ENCODE measurements at places on chromosomes 13 and 19.

GRCh38 chr19:32339988-32340874, 5.2 kb upstream of the ZNF507 start:
- DNase-seq = no peak

- peak; percentile 81 for DNase-seq
Observed at GRCh38 chr13:100514788-100515409, 73.7 kb downstream of the GGACT start.

DNA sequence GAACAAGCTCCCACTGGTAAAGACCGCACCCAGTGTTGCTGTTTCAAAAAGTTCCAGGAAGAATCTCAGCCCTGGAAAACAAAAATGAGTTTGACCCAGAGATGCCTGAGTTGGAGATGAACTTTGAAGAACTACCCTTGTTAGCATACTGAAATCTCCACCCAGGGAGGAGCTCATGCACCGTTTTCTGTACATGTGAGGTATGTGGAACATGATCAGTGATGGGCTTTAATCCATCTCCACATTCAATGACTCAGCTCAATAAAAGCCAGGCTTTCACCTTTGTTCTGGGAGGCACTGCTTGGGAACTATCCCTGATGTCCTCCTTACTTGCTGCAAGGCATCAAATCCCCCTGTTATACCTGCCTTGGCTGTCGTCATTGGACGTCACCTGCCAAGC, 279.9 kb downstream of the UQCRFS1 start:
- DNase-seq = no peak

DNA sequence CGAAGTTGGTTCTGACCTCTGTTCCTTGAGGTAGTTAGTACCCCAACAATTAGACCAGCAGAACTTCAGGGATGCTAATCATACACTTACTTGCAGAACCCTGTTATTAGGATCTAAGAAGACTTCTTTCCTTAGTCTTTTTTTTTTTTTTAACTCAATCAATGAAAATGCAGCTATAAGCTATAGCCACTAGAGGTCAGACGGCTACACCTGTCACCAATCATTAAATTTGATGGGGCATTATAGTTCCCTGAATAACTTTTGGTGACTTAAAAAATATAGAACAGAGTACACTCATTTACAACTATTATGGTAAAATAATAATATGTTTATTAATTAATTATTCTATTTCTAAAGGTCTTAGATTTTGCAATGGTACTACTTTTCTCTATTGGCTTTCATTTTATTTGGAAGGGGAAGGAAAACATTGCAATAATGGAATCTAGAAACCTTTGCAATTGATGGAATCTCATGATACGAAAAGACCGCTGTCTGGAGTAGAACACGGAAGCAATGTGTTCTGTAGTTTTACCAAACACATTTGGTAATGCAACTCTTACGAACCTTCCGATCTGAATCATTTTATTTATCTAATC, 483.2 kb downstream of the DIAPH3 start:
- no peak for DNase-seq

DNA sequence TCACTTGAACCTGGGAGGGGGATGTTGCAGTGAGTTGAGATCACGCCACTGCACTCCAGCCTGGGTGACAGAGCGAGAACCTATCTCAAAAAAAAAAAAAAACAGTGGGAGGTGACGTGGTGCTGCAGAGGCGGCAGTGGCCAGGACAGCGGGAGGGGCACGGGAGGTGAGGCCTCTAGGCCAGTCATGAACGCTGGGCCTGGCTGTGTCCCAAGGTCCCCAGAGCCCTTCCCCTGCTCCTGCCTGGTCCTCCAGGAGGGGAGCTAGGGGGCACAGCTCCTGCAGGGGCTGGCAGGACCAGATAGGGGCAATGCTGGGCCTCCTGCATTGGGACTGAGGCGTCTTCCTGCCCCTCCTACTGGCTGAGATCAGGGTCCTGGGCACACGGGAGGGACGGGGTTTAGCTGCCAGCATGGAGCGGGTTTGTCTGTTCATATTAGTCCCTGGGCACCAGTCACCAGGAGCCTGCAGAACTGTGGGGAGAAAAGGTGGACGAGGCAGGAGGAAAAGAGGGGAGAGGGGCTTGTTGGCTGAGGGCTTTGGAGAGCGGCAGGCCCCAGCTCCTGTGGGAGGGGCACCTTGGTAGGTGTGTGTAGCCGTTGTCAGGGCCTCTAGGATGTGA, 4.5 kb downstream of the MAP2K7 start:
- DNase-seq = no peak

- no peak for DNase-seq
Observed at GRCh38 chr19:10271543-10272086, 695 bp downstream of the ICAM1 start.

- no peak for DNase-seq
Observed at GRCh38 chr13:93079294-93079693, 147.3 kb upstream of the GPC6 start.

GRCh38 chr13:21050288-21051197, 10.8 kb downstream of the LATS2 start:
- DNase-seq = no peak

- no peak for DNase-seq
Observed at GRCh38 chr13:44843403-44843802, 145.9 kb downstream of the NUFIP1 start.

- DNase-seq = no peak
Observed at GRCh38 chr19:40089462-40089861, 1.3 kb downstream of the ZNF780A start.

GRCh38 chr13:51636349-51636890, 52.2 kb downstream of the WDFY2 start:
- peak; percentile 34 for DNase-seq

- DNase-seq = no peak
Observed at GRCh38 chr19:56125806-56126590, 4.9 kb upstream of the ZNF787 start.

- no peak for DNase-seq
Observed at GRCh38 chr13:48319531-48320398, 16.2 kb downstream of the RB1 start.

DNA sequence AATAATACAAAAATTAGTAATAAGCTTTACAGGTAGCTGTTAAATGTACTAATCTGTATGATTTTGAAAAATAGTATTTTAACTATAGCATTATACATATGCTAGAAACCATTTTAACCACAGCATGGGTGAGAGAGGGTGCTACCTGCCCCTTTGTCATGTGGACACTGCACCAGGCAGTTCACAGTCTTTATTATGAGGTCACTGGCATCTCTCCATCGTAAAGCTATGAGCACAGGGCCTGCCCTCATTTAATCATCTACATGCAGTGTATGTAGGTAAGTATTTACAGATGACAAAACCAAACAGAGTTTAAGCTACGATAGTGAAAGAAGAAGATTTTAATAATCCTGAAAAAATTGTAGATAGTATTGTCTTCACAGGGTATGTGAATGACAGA, 21.7 kb downstream of the EDNRB start:
- DNase-seq = no peak

DNA sequence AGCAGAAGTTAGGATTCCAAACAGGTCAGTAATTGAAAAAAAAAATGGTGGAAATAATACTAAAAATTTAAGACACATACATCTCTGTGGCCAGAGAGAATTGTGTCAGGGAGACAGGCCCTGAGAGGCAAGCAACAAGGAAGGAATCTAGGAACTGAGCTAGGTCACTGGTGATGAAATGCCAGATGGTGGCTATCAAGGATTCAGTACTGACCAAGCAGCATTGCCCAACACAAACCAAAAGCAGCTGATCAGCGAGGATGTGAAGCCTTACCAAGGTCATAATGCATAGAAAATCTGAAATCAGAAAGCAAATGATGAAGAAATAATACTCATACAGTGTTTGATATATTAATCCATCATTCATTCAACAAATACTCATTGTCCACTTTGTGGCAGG, 905.0 kb downstream of the GPC5 start:
- no peak for DNase-seq

- DNase-seq = peak; percentile 91
Observed at GRCh38 chr13:78603240-78603957, at the start of gene POU4F1. Gene POU4F1 (minus strand): TSS chr13:78603552. CDS start chr13:78603326, 226 bp downstream.

DNA sequence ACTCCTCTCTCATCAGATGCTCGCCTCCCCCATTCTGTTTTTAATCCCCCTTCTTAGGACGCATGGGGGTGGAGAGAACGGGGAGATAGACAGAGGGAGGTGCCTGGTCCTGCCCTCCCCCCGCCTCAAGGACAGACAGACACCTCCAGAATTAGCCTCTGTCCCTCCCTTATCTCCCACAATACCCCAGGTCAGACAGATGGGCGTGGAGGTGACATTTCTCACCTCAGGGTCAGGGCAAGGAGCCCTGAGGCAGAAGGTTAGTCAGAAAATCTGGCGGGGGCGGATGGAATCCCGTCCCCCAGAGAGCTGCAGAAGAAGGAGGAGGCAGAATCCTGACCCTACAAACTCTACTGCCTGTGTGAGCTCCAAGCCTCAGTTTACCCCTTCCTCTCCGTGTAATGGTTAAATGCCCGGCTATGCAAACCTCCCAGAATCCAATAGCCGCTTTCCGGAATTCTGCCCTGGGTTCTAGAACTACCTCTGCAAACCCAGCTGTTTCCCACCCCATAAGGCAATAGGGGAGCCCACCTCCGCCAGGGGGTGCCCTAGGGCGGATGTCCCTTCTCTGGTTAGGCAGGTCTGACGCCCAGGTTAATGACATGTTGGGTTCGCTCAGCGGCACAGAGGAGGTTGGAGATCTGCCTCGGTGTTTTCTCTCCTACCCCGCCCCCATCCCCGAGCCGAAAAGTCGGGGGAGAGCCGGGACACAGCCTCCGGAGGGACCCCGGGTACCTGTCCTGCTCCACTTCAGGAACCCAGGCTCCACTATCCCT, 900 bp downstream of the PPP1R13L start:
- DNase-seq = peak; percentile 51

- no peak for DNase-seq
Observed at GRCh38 chr19:13262450-13262849, 112.2 kb downstream of the IER2 start.

DNA sequence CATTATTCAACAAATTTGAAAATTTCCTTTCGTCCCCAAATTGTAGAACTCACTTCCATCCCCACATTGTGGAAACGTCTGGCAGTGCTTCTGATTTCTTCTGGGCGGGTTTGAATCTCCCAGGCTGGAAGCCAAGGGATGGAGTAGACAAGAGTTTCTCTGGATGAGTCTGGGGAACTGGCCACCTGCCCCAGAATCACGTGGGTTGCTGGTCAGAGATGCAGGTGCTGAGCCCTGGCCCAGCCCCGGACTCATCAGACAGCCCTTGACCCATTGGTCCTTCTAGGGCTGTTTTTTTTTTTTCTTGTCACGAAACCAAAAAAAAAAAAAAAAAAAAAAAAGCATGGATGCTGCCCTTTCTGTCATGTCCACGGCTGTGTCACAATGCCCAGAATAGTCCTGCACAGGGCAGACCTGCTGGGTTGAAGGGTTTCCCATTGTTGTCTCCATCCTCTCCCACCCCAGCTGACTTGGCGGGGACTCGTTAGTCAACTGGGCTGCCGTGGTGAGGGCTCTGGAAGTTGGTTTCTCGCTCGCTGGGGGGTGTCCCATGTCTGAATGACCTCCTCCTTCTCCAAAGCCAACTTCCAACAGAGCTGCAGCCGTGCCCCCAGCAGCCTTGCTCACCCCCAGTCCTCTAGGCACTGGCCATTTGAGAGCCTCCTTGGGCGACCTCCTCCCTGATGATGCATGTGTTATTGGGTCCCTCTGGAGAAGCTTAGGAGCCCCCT, 12.8 kb downstream of the CHST8 start:
- no peak for DNase-seq

DNA sequence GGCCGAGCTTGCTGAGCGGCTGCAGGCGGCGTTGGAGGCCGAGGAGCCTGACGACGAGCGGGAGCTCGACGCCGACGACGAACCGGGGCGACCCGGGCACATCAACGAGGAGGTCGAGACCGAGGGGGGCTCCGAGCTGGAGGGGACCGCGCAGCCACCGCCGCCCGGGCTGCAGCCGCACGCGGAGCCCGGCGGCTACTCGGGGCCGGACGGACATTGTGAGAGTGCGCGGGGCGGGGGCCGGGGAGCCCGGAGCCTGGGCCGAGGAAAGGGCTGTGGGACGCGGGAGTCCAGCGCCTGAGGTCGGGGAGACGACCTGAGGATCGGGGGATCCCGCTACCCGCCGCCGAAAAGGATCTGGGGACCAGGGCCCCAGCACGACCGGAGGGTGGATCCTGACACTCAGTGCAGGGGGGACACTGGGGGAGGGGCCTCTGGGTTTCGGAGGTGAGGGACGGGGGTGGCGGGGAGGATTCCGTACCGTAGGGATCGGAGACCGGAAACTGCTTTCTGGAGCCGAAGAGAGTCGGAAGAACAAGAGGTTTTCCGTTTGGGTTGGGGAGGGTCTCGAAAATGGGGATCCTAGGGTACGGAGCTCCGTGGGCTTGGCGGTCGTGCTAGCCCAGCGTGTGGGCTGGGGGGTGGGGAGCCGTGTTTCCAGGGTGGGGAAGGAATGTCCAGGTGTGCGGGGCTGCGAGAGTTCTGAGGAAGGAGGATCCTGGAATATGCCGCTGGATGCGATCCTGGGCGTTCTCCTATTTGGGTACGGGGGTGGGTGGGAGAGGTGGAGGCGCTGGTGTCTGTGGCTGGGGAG, 616 bp downstream of the HNRNPUL1 start:
- DNase-seq = no peak

- DNase-seq = no peak
Observed at GRCh38 chr13:113059891-113060290, 45.7 kb upstream of the F7 start.

DNA sequence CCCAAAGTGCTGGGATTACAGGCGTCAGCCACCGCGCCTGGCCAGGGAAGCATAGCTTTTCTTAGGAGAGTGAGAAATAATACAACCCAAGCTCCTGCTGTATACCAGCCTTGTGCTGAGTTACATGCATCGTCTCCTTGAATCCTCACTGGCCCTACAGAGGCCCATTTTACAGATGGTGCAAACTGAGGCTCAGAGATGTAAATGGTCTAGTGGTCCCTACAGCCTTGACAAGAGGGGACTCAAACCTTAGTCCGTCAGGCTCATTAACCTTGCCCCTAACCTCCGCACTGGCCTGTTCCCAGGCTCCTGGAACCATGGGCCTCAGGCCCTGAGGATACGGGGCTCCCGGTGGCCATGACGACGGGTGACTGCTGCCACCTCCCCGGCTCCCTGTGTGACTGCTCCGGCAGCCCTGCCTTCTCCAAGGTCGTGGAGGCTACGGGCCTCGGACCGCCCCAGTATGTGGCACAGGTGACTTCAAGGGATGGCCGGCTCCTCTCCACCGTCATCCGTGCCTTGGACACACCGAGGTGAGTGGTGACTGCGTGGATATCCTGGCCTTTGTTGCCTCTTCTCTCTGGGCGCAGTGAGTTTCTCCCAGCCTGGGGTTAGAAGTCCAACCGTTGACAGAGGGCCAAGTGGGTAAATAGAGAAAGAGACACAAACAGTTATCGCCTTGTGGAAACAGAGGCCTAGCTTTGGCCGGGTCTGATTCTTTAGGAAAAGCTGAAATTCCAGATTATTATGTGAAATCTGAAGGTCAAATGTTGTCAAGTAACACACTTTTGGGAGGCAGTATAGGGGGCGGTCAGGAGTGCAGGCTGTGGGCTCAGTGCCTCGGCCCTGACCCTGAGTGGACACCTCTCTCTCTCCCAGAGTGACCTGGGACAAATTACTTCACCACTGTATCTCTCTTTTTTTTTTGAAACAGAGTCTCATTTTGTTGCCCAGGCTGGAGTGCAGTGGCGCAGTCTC, 8.7 kb downstream of the MARCHF2 start:
- DNase-seq = no peak

All from NCI-H1930 (cell line).